ENCODE measurements at places on chromosomes 13 and 19.

GRCh38 chr13:110374431-110375370, 67.6 kb downstream of the COL4A2 start:
- no peak for DNase-seq

GRCh38 chr13:40236566-40237168, 429.8 kb downstream of the FOXO1 start:
- DNase-seq = no peak

- no peak for DNase-seq
Observed at GRCh38 chr13:60411983-60412382, 15.0 kb downstream of the TDRD3 start.

DNA sequence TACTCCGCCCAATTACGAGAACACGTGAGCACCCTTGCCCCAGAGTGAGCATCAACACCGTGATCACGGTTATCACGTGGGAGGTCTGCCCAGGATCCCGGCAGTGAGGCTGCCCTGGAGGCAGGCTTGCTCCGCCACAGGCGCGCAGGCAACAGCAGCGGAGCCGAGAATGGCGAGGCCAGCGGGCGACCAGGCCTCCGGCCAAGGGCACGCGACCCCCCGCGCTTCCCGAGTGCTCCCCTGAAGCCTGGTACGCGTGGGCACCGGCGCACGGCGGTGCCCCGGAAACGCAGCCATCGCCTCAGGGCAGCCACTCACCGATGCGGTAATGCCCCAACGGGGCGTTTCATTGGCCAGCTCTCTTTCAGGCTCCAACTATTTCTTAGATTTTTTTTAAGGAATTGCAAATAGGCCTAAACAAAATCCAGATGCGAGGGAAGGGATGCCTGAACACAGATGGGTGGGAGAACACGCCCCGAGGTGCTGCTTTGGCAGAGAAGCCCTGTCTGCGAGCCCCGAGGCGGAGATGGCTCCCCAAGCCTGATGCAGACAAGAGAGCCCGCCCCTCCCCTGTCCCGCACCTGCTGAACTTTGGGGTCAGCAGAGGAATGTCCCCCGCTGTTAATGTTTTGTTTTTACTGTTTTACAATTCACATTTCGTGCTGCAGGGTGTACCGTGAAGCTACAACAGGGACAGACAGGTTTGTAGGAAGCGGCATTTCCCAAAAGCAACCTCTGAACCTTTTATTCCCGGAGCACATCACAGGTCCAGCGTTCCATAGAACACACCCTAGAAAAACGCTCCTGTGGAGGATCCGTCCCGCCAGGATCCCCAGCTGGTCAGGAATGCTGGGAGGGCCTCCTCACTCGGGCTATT, 132.7 kb downstream of the ZDHHC20 start:
- DNase-seq = no peak

- DNase-seq = no peak
Observed at GRCh38 chr13:44470638-44471562, 97.3 kb downstream of the SERP2 start.

- DNase-seq = no peak
Observed at GRCh38 chr19:10593820-10594637, 6.9 kb upstream of the AP1M2 start.

DNA sequence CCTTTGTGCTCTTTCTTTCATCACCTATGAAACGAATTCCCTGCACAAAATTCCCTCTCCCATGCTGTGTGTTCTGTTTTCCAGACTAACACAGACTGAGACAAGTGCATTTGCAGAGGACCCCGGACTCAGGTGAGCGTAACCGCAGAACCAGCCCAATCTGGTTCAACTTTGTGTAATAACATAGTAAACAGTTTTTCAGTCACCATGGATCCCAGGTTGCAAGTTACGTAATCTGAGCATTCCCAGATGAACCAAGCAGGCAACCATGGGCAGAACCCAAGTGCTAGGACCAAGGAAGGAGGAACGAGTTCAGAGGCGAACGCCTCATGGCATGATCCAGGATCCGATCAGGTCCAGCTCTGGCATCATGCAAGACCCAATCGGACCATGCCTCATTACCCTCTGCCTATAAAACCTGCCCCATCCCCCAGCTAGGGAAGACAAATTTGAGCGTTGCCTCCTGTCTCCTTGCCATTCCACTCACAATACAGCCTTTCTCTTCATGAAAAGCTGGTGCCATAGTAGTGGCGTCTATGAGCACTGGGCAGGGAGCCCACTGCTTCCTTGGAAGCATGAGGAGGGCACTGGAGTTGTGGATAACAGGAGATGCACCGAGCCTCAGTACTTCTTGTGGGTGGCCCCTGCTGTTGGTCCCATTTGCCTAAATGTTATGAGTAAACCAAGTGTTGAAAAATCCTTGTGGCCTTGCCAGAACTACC, 107.6 kb downstream of the ABCC4 start:
- DNase-seq = no peak

DNA sequence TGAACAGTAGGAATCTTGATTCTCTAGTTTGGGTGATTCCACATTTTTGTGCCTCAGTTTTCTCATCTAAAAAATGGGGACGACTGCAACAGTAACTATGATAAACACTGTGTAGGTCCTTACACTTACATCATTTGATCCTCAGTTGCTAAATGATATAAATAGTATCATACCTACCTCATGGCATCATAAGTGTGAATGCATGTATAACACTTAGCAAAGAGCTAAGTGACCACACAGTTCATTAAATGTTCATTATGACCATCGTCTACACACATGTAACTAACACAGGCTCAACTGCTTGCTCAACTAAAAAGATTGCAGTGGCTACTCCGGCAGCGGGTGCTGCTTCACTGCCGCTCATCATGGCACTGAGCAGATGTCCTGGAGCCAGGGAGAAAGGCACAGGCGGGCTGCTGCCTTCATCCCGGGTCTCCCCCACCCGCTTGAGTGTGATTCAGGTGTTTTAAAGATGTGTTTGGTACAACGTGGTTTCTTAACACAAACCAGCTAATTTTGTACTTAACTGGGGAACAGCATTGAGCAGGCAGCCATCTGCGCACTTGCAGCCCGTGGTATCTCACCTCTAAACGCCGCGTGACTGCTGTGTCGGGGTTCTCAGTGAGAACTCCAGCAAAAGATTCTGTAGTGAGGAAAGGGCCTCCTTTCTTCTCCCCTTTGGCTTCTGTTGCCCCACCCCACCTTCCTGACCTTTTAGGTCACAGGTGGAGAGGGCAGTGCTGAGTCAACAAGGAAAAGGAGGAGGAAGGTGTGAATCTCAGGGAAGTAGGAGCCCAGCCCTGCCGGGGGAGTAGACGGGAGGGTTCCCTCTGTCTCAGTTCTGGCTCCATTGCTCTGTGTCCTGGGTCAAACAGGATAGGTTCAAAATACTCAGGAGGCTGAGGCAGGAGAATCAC, 11.7 kb upstream of the ACTN4 start:
- DNase-seq = no peak

DNA sequence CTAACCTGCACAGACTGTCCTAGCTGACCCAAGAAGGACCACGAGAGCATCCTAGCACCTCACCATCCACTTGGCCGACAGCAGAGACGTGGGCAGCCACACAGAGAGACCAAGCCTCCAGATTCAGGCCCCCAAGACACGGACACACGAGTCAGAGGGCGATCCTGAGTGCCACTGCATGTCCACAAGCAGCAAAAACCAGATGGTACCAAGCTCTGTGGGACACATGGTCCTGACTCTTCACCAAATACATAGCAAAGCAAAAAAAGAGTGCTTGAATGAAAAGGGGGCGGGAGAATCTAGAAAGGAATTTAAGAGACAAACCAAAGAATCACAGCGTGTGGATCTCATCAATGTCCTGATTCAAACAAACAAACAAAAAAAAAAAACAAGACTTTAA, 45.2 kb downstream of the MLLT1 start:
- DNase-seq = no peak

- DNase-seq = no peak
Observed at GRCh38 chr13:88701551-88701950, 1030.4 kb downstream of the SLITRK5 start.

- DNase-seq = no peak
Observed at GRCh38 chr19:36169084-36169760, 17.0 kb upstream of the COX7A1 start.

GRCh38 chr19:7605490-7606222, 10.0 kb downstream of the CAMSAP3 start:
- no peak for DNase-seq

DNA sequence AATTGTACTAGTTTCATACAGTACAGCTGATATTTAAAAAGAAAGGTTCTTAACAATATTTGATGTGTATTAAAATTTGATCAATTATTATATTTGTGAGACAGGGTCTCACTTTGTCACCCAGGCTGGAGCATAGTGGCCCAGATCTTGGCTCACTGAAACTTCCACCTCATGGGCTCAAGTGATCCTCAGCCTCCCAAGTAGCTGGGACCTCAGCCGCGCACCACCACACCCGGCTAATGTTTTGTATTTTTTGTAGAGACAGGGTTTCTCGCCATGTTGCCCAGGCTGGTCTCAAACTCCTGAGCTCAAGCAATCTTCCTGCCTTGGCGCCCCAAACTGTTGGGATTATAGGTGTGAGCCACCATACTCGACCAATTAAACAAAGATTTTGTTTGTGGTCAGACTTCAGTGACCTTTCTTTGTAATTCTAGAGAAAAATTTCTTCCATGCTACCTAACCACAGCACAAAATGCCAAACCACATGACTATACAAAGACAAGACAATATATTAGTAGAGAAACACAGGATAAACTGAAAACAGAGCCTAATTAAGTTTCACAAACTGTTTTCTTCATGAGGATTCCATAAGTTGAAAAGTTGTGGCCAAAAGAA, 59.6 kb downstream of the RBM26 start:
- DNase-seq = no peak

Data from activated CD8-positive, alpha-beta memory T cell treated with anti-CD3 and anti-CD28 coated beads for 1 hour (primary cell).